CD4-positive, alpha-beta T cell treated with Interleukin-15 for 1 hour (primary cell): ENCODE measurements at places on chromosomes 7 and 10.

DNA sequence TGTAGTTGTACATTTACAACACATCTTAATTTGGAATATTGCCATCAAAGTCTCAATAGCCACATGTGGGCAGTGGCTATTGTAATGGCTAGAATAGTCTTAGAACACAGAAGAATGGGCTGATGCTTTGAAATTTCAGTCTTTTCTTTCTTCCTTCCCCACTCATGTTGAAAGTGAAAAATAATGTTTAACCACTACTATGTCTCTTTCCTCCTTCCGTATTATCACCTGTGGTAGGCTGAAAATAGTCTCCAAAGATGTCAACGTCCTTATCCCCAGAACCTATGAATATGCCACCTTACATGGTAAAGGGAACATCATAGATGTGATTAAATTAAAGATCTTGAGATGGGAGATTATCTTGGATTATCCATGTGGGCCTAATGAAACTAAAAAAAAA lies 154.0 kb downstream of the SUGCT start:
- DNase-seq, result no peak

DNA sequence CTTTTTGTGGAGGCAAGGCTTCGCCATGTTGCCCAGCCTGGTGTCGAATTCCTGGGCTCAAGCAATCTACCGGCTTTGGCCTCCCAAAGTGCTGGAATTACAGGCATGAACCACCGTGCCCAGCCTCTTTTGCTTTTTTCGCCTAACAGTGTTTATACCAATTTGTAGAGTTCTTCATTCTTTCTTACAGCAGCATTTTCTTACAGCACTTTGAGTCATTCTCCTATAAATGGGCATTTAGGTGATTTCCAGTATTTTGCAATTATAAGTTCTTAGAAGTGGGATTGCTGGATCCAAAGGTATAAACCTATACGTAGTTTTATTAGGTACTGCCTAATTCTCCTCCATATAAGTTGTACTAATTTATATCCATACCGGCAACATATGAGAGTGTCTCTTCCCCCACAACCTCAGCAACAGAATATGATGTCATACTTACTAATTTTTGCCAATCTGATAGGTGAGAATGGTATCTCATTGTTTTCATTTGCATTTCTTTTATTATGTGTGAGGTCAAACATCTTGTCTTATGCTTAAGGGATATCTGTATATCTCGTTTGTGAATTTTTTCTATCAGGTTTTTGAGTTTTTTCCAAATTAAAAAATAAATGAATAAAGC lies 39.1 kb downstream of the SUFU start:
- no peak for DNase-seq

DNA sequence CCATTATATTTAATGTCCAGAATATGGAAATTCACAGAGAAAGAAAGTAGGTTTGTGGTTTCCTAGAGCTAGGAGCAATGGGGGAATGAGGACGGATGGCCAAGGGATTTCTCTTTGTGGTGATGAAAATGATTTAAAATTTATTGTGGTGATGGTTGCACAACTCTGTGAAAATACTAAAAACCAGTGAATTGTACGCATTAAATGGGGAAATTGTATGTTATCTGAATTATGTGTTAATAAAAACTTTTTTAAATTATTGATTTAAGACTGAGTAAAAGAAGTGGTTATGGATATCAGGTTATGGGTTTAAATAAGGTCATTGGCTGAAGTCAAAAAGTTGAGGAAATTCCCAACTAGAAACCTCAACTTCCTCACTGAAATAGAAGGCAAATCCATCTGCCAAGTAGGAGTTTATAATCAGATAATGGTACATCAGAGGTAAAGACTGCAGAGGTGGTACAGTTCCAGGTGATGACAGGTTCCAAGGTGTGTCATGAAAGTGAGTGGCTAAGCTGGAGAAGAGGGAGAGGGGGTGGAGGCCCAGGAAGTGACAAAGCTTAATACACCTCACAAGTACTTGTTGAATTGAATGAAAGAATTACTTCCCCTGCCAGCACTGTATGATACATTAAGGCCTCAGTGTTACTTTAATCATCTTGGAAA lies 68.9 kb upstream of the CCDC71L start:
- DNase-seq, result no peak

- DNase-seq, result no peak
These were observed 187.1 kb downstream of the NPSR1 start for GRCh38 chr7:34844936-34845665.

DNA sequence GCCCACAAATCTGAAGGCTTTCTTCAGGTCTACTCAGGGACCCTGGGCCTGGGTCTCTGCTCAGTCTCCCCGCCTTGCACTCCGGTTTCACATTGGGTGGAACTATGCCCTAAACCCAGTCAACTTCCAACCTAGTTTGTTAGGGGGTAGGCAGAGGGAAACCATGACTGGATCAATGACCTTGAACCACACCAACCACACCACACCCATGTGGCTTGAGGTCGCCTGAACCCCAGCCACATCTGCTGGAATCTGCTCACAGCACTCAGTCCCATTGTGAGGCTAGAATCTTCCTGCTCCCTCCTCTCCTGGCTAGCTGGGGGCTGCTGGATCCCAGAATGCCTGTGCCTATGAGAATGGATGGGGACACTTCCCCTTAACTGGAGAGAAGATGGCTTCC lies 17.9 kb downstream of the RFC2 start:
- DNase-seq, result no peak

DNA sequence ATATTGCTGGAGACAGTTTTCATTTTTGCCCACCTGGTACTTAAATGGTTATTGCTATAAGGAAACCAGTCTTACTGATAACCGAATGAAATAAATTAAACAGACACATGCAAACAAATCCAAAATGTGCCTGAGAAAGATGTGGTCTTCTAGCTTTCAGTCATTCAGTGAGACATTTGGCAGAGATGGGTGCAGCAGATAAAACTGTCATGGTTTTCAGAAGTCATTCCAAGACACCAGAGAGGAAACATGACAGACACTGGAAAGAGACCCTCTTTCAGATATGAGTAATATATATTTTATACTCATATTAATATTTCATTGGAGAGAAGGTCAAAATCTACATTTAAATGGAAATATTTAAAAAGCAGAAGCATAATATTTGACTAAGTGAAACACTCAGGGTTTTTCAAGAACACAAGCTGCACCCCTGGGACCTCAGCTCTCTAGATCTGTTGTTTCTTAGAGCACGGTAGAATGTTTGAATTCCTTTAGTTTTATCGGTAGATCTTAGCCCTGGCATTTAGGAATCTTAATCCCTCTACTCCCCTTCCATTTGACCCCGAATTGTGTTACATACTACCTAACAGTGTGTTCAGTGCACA lies 246.1 kb downstream of the AUTS2 start:
- DNase-seq, result no peak

GRCh38 chr7:102318482-102318971 lies 31.9 kb downstream of the SH2B2 start:
- DNase-seq, result no peak

DNA sequence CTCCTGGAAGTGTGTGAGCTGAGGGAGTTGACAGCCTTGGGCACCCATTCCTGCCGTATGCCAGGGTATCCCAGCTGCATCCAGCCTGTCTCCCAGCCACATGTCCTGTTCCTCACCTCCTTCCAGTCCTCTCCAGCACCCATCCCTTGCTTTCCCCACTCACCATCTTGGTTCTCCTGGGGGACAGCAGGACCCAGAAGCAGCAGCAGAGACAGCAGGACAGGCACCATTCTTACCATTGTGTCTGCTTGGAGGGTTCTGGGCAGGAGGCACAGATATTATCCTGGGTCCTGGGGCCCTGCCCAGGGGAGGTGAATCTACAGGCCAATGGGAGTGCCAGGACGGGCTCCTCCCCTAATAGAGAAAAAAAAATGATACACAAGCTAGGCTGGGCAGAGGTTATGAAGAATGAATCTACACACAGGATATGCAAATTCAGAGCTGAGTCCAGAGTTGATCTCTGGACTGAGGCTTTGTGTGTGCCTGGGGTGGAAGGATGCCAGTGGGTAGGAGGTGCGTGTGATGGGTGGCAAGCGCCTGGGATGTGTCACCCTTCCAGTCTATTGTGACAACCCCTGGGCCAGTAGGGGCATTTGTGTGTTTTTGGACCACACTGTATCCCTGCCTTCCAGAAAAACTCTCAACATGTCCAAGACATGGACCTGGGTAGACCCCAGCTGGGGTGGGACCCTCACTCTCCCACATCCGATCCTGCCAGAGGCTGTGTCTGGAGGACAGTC lies at the start of gene AZGP1:
TSS of gene AZGP1 (minus strand) at position 250 of the 740 bp plus-strand sequence. CDS start at position 239, 11 bp downstream.
- DNase-seq, result no peak

- no peak for DNase-seq
These were observed 13.1 kb downstream of the BMS1 start for GRCh38 chr10:42795701-42796100.

GRCh38 chr10:132631338-132631735 lies 93.8 kb downstream of the INPP5A start:
- DNase-seq, result no peak

DNA sequence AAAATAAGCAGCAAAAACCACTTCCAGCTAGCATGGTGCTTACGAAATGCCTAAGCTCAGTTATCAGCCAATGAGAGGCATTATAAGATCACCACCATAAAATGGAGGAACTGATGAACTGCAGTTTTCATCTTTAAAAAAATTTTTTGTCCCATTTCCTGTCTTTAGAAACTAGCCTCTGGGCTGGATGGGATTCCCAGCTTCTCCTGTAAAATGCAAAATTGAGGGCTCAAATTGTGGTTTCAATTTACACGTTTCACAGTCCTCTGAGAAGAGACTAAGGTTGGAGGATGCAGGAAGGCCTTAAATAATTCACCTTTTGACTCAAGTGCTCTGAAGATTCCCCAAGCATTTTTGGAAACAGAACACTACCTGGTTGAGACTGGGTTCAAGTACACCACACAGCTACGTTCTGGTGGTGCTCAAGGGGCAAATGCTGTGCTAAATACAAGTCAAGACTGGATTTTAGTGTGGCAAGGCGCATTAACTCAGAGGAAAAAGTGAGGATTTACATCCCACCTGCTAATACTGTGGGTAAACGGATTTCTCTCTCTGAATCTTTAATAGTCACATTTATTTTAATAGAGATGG lies 951 bp downstream of the ZNF25 start:
- no peak for DNase-seq

DNA sequence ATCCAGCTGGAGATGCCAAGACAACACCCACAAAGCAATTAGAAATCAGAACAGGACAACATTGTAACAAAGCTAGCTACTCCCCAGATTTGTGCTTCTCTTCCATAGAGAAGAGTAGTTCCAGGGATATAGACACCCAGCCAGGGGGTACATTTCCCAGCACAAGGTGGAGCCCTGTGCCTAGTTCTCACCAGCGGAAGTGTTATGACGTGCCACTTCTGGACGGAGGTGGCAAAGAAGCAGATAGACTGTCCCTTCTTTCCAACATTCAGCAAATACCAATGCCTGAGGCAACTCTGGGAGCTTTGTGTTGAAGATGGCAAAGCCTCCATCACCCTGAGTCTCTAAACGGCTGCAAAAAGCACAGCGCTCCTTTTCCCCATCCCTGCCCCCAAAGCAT lies 23.4 kb upstream of the GSAP start:
- DNase-seq, result peak; percentile 25

GRCh38 chr10:34295142-34295548 lies 520.0 kb downstream of the PARD3 start:
- no peak for DNase-seq

GRCh38 chr10:60031664-60032063 lies 125.3 kb upstream of the CCDC6 start:
- peak; percentile 43 for DNase-seq

GRCh38 chr7:115680921-115681320 lies 349.6 kb downstream of the TFEC start:
- no peak for DNase-seq

DNA sequence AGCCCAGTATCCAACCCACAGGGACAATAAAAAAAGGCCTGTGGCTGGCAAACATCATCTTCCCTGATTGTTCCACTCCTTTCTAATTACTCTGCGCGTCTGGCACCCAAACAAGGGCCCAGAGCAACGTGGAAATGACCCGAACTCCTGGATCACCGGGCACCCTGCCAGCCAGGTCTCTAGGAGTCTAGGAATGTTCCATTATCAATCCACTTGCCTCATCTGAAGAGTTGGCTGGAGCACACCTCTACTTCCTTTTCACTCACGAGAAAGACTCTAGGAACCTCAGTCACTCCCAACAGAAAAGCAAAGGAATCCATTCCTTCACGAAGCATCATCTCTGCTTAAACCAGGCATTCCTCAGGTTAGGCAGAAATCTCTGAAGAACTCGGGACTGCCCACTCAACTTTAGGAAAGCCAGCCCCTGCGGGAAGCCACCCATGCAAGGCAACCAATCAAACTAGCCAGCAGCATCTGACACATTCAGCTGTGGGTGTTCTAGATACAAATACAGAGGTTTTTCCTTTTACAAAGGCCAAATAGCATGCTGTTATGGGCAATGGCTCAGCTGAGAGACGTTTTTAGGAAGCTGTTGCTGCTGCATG lies 37.7 kb downstream of the ATXN7L1 start:
- DNase-seq, result no peak

GRCh38 chr10:124146483-124146882 lies 53.1 kb upstream of the CHST15 start:
- DNase-seq, result no peak

GRCh38 chr10:31134311-31134952 lies 102.8 kb upstream of the ZNF438 start:
- no peak for DNase-seq

DNA sequence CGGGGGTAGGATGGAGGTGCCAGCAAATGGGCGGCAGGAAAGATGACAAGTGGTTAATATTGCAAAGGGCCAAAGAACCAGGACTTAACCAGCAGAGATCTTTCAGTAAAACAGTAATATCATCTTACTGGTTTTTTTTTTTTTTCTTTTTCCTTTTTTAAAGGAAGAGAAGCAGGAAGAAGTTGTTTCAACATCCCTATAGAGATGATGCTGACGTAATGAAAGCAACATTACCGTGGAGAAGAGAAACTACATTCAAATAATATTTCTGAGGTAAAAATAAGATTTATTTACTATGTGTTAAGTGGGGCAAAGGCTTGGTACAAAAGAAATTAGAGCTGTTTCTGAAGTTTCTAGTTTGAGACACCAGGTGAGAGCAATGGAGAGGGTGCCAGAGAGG lies 11.0 kb downstream of the MINDY3 start:
- DNase-seq, result no peak

DNA sequence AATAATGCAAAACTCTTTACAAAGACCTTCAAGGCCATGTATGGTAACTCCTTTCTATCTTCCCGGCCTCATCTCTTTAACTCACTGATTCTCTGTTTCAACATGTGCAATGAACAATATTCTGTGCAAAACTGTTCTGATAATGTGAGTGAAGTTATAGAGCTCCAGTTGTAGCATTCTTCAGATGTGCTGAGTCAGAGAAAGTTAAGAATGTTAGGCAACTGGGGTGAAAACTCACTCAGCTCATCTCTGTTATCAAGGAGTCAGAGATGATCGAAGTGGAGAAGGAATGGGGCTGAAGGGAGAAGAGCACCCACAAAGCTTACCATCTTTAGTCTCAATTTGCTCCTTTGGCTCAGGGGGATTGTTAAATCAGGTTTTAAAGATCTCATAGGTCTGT lies 344.7 kb upstream of the NPSR1 start:
- no peak for DNase-seq

GRCh38 chr7:99102809-99103690 lies 40.9 kb downstream of the SMURF1 start:
- no peak for DNase-seq

- no peak for DNase-seq
These were observed 55.8 kb downstream of the TSPAN15 start for GRCh38 chr10:69506834-69507713.

GRCh38 chr7:35448486-35448885 lies 194.6 kb upstream of the TBX20 start:
- DNase-seq, result no peak
